ENCODE measurements at places on chromosomes 11 and 22. TPM values are rescaled to one million over a fixed set of nuclear protein-coding genes. Genes with fewer than 3 reads are reported as not detected.

SLC22A12 gene
- not detected for total RNA-seq

RNF141 gene
- 11.8 TPM for total RNA-seq

GAS2 gene
- total RNA-seq: 2.9 TPM

MICAL2 gene
- 167 TPM for total RNA-seq

JAM3 gene
- total RNA-seq: 2.7 TPM

IGLL5 gene
- total RNA-seq: not detected

SCN2B gene
- total RNA-seq: not detected

HOATZ gene
- total RNA-seq: not detected

MTCH2 gene
- 81.3 TPM for total RNA-seq

TRIM66 gene
- 11.6 TPM for total RNA-seq

MMP12 gene
- not detected for total RNA-seq

TRIM22 gene
- 280 TPM for total RNA-seq

FOSL1 gene
- total RNA-seq: 3.0 TPM

LDHAL6A gene
- 0.07 TPM for total RNA-seq

GAB2 gene
- total RNA-seq: 50.6 TPM

MAPK8IP1 gene
- total RNA-seq: 0.96 TPM
